Mucosa of descending colon (tissue), 3 donors: ENCODE measurements at places on chromosomes 1 and 21.
A peak's percentile ranks its signal among the peaks of the same experiment; 100 is the strongest.

GRCh38 chr1:242016479-242016878 lies 17.6 kb upstream of the MAP1LC3C start:
- DNase-seq, result no peak

GRCh38 chr1:30684881-30685795 lies 38.2 kb downstream of the MATN1 start:
- peak; percentile 85 for DNase-seq

DNA sequence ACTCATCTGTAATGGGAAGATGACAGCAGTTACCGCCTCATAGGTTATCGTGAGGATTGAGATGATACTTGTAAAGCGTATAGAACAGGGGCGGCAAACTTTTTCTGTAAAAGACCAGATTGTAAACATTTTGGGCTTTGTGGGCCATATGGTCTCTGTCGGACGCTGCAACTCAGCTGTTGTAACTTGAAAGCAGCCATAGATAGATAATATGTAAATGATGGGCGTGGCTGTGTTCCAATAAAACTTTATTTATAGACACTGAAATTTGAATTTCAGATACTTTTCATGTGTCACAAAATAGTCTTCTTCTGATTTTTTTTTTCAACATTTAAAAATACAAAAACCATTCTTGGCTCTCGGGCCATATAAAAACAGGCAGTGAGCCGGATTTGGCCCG lies 15.8 kb downstream of the ACTL8 start:
- no peak for DNase-seq

DNA sequence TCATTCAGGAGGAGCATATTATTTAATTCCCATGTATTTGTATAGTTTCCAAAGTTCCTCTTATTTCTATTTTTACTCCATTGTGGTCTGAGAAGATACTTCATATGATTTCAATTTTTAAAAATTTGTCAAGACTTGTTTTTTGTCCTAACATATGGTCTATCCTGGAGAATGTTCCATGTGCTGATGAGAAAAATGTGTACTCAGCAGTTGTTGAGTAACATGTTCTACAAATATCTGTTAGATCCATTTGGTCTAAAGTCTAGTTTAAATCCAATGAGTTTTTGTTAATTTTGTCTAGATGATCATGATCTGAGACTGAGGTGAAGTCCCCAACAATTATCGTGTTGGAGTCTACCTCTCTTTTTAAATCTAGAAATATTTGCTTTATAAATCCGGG lies 14.5 kb downstream of the PSMG1 start:
- no peak for DNase-seq
